ENCODE measurements at places on chromosomes 12 and 14.

DNA sequence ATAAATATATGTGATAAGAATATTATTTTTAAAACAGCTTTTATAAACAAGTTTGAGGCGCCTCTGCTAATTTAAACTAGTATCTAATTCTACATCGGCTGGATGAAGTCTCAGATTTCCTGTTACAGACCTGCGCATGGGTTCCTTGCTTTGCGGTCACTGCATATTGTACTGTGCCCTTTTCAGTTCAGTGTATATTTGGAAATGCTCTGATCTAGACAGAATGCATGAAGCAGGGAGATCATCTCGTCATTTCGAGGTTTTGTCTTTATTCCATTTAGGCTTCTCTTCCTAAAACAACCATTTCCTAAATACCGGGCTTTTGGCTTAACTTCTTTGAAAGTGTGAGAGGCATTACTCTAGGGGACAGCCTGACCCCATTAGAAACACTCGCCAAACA, 25.6 kb downstream of the CRACR2A start:
- no peak for DNase-seq

DNA sequence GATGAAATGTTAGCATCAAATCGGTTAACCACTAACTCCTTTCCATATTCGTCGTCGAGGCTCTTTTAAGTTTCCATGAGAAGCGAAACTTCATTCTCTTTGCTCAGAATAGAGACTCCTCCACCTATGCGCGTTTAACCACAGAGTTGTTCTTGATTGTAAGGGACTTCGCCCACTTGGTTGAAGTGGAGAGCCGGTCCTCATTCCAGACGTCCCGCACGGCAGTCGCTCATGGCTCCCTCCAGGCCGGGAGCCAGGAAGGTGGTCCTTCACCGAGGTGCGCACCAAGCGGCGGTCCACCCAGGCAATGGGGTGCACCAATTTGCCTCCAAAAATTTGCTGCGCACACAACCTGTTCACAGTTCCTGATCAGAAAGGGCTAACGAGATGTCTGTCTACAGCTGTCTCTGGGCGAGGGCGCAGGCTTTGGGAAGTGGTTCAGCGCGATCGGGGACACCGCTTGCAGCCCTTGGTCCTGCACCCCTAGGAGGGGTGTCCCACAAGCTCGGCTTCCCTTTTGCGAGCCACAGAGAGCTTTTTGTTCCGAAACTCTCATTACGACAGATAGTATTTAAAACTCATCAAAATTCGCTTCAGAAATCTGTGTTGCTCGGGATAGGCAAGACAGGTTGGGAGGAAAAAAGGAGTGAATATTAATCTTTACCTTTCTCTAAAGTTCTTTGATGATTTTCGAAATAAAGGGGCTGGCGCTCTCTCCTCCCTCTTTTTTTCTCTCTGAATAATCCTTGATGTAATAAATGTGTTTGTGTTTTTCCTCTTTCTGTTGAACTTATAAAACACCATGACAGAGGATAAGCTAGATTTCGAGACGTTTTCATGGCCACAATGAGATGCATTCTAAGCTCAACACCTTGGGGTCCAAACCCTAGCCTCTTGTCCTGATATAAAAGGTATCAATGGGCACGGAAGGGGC, 6.4 kb upstream of the ALX1 start:
- DNase-seq, result no peak

- DNase-seq, result no peak
These were observed 84.1 kb upstream of the TBX3 start for GRCh38 chr12:114767906-114768722.

- no peak for DNase-seq
These were observed 3.1 kb upstream of the CREBL2 start for GRCh38 chr12:12608557-12608957.

DNA sequence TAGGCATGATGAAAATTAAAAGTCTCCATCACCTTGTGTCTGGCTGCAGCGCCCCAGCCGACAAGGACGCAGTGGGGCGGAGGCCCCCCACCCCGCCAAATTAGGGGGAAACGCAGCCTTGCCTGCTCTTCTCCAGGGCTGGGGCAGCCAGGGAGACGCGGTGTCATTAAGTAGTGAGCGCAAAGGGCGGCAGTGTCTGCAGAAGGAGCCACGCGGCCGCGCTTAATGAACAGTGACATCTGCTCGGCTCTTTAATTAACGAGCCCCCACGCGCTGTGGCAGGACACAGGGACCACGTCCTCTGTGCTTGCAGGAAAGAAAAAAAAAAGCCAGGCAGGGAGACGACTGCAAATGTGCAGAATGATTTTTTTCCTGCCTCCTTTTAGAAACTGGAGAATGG, 93.4 kb upstream of the NCOR2 start:
- DNase-seq, result no peak

- peak; percentile 66 for DNase-seq
These were observed 4.7 kb upstream of the CRIP1 start for GRCh38 chr14:105481886-105482457.

GRCh38 chr14:53034688-53035230, 83.9 kb upstream of the FERMT2 start:
- DNase-seq, result no peak

DNA sequence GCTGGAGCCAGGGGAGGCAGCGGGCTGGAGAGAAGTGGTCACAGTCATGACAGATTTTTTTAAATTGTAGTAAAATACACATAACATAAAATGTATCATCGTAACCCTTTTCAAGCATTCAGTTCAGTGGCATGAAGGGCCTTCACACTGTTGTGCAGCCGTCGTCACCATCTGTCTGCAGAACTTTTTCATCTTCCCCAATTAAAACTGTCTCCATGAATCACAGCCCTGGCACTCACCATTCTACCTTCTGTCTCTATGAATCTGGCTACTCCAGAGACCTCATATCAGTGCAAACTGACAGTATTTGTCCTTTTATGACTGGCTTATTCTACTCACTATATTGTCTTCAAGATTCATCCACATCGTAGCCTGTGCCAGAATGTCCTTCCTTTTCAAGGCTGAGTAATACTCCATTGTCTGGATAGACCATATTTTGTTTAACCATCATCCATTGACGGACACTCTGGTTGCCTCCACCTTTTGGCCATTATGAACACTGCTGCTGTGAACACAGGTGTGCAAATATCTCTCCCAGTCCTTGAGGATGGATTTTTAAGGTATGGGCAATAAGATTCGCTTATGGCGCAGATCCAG, 91.5 kb upstream of the NCOR2 start:
- peak; percentile 72 for DNase-seq

- DNase-seq, result no peak
These were observed 693.3 kb downstream of the MED13L start for GRCh38 chr12:115584156-115584555.

DNA sequence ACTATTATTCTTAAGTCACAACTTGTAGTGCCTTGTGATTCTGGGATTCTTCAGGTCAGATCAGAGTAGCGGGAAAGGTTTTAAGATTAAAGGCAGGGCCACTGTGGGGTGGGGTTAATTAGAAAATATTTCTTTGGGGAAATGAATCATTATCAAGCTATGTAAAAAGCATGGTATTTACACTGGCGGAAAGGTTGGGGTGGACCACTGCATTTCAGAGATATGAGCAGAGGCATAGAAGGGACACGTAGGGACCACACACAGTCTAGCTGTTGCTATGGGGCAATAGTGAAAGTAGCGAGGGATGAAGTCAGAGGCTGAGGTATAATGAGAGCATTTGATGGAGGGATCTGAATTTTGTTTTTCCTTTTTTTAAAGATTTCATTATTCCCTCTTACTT, 31.7 kb upstream of the KCNH3 start:
- no peak for DNase-seq

DNA sequence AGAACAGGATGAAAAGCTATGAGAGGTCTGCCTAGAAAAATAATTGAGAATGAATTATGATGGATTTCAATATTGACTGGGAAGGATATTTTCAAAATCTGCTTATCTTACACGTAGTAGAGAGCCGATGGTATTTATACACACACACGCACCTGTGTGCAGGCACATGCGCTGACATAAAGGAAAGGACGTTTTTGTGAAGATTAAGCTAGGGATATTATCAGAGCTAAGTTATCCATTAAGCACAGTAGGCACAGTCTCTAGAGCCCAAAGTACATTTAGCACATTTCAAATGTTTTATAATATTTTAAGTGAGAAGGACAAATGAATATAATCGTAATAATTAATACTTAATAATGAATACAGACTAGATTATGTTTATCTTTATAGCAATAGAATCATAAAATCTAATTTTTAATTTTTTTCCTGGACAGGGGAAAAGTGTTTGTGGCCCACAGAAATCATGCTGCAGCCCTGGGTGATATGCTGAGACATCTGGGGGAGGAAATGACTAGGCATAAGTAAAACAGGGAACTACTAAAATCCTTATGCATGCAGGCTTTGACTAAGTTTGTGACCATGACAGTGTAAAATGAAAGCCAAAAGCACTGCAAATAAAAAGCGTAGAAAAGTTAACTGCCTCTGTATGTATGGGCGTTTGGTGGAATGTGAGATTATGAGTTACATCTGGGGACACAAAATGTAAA, 146.1 kb downstream of the KITLG start:
- no peak for DNase-seq

GRCh38 chr12:114069507-114069906, 103.4 kb upstream of the RBM19 start:
- DNase-seq, result no peak

DNA sequence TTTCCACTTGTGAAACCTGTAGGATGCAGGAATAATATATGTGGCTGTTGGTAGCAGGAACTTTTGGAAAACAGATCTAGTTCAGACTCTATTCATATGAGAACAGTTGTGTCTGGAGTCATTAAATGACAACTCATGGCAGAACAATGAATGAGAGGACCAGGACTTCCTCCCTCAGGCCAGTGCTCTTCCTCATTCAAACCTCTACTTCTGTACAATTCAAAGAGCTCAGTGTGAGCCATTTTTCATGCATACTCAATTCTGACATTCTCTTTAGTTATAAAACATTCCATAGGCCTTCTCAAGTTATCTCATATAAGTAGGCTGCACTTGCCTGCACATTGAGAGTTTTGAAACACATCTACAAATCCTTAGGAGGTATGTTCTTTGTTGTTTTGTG, 1526.6 kb upstream of the FLRT2 start:
- no peak for DNase-seq

GRCh38 chr14:30521899-30522736, 36.8 kb upstream of the G2E3 start:
- DNase-seq, result peak; percentile 19

- DNase-seq, result no peak
These were observed 268.7 kb upstream of the TBX3 start for GRCh38 chr12:114952573-114953271.

- DNase-seq, result peak; percentile 42
These were observed 56.9 kb upstream of the DHRS4 start for GRCh38 chr14:23896609-23897153.

GRCh38 chr12:93972411-93973208, 175.8 kb upstream of the PLXNC1 start:
- DNase-seq, result no peak

GRCh38 chr12:13769273-13769672, 212.1 kb downstream of the GRIN2B start:
- DNase-seq, result no peak

- no peak for DNase-seq
These were observed 168.7 kb downstream of the GALC start for GRCh38 chr14:87824266-87824665.

DNA sequence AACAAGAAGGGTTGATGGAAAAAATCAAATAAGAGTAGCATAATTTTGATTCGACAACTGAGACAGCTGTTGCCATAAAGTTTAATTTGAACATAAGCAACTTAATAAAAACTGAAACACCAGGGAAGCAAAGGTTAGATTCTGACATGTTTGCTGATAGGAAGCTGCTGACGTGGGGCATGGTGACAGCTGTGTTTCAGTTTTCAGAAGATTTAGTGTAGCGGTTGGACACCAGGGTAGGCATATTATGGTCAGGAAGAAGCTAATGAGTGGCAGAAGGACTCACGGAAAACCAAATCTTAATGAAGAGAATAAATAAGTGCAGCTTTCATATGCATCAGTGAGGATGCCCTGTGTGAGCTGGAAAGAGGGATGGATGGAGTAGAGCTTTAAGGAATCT, 336.7 kb upstream of the RPL10L start:
- no peak for DNase-seq

- no peak for DNase-seq
These were observed 32.0 kb downstream of the SLC6A12 start for GRCh38 chr12:181921-182320.

DNA sequence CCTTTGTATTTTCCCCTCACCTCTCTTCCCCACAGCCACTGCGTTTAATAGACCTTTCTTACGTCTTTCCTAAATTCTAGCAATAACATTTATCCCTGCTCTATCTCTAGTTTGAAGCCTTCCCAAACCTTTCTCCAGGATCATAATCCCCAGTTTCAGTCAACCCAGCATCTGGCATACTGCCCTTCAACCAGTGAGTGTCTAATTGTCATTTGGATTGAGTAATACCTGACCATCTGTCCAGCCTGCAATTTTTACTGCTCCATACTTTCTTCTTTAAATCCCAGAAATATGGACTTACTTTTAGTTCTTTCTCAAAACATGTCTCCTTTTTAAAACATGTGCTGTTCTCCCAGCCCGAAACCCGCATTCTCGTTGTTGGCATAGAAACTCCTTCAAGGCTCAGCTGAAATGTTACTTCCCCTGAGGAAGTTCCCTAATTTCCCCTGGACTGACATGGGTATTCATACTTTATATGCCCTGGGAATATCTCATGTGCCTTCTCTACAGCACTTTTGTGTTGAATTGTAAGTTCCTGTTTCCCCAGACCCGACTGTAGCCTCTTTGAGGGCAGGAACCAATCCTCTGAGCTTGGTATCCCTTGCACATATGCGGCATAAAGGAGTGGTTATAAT, 65.1 kb upstream of the ETV6 start:
- DNase-seq, result peak; percentile 59

- no peak for DNase-seq
These were observed 2.5 kb downstream of the CCDC197 start for GRCh38 chr14:93999573-93999972.

- DNase-seq, result peak; percentile 1
These were observed 754.5 kb downstream of the C12orf50 start for GRCh38 chr12:87274594-87275245.

- no peak for DNase-seq
These were observed 59.6 kb downstream of the FIGNL2 start for GRCh38 chr12:51788876-51789275.

- DNase-seq, result no peak
These were observed 507 bp upstream of the KRT73 start for GRCh38 chr12:52618866-52619265.
